ENCODE measurements at places on chromosomes 16 and 17.

DNA sequence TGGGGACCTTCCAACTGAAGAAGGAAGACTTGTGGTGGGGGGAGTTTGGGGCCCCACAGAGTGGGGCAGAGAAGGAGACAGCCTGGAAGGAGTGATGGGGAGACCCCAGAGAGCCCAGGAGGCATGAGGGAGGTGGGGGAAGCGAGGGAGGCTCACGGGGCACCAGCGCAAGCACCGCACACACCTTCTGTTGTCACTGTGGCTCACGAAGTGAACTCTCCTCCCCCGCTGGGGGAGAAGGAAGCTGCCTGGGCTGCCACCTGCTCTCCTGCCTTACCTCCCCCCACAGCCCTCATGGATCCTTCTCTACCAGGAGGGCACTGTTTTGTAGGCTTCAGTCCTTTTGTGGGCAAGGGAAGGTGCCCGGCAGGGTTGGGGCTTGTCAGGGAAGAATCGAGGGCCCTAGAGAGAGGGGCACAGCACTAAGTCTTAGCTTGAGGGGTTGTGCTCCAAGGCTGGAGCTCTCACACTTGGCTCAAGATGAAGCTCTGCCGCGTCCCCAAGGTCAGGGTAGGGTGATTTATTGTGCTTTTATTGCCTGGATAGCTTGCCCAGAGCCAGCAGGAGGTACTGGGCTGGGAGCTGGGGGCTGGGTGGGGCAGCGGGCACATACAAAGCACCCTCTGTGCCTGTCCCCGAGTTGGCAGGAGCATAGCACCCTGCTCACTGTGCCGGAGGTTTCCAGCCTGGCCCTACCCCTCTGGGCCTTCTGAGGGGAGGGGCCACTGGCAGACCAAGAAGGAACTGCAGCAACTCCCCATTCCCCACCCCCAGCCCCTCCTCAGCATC, 4.6 kb upstream of the STARD3 start:
- no peak for DNase-seq

- DNase-seq: no peak
These were observed 20.9 kb downstream of the SOST start for GRCh38 chr17:43737722-43738121.

DNA sequence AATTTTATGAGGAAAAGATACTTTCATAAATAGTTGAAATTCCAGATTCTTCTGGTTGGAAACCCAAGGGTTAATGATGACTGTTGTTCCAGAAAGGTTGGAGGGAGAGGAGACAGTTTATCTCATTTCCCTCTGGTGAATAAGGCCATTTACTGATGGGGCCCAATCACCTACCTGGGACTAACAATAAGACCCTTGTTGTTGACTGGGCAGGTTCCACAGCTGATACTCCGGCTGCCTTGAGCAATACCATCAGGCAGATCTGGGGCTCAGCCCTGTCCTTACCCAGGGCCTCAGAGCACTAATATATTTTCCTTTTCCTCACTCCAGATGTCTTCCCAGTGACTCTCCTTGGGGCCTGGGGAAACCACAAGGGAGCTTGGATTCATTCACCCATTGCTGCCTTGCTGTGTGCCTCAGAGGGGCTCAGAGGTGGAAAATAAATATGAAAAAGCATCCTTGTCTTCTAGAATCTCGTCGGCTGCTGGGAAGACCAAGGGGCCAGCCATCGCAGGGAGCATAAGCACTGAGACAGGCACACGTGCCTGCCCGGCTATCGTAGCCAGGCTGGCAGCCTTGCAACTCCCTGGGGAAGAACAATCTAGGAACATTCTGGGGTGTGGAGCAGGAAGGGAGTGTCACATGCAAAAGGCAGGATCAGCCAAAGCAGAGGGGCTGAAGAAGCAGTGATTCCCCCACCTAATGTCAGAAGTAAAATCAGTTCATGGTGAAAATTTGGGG, 54.4 kb downstream of the MPRIP start:
- no peak for DNase-seq

GRCh38 chr16:55508941-55509931, at the start of gene LPCAT2:
LPCAT2 (plus strand) TSS chr16:55509072; CDS start chr16:55509182, 110 bp downstream.
- peak; percentile 51 for DNase-seq

Measured in stimulated activated CD4-positive, alpha-beta T cell treated with anti-CD3 and anti-CD28 coated beads, TNF-alpha, amount 100 ng/mL, for 24 hours (primary cell).